ENCODE measurements at places on chromosomes 7 and 10.

GRCh38 chr10:113269333-113269732 lies 283.5 kb upstream of the HABP2 start:
- DNase-seq: no peak

DNA sequence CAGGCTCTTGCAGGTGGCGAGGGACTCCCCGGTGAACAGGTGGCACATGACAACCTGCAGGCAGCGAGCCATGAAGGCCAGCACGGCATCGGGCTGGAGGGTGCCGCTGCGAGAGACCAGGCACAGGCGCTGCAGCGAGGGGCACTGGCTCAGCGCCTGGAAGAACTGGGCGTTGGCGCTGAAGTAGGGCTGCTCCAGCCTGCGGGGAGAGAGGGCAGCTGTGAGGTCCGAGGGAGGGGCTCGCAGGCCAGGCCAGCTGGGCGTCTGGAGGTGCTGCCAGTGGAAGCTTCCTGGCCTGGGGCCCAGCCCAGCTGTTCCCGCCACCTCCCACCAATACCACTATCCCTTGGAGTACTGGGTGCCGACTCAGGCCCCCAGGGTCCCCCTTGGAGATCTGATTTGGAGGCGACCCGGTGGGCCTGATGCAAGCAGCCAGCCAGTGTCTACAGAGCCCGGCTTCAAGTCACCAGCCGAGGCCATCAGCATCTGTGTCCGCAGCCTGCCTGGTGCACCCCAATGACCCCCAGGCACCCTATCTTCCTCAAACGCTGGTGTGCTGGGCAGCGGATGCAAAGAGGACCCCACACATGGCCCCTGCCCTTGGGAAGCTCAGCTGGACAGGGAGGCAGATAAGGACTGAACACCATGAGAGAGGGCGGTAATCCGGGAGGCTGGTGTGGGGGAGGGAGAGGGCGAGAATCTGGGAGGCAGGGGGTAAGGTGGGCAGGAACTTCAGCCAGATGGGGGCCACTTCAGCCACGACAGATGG lies 67.8 kb upstream of the TNRC18 start:
- no peak for DNase-seq

DNA sequence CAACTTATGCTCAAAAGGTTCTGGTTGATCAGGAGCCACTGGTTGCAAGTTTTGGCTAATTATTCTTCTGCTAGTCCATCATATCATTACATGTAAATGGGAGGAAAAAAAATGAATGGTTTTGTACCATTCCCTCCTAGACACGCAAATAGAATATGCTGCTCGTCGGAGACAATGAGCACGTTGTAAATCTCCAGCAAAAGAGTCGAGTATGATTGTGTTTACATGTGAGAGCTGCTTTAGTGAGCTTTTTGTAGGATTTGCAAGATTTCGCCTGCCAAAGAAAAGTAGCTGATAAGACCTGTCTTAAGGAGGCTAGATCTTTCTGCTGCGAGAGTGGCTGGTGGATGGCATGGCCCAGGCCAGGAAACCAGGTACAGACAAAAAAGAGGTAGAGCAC lies 109.0 kb downstream of the ZMYND11 start:
- no peak for DNase-seq

DNA sequence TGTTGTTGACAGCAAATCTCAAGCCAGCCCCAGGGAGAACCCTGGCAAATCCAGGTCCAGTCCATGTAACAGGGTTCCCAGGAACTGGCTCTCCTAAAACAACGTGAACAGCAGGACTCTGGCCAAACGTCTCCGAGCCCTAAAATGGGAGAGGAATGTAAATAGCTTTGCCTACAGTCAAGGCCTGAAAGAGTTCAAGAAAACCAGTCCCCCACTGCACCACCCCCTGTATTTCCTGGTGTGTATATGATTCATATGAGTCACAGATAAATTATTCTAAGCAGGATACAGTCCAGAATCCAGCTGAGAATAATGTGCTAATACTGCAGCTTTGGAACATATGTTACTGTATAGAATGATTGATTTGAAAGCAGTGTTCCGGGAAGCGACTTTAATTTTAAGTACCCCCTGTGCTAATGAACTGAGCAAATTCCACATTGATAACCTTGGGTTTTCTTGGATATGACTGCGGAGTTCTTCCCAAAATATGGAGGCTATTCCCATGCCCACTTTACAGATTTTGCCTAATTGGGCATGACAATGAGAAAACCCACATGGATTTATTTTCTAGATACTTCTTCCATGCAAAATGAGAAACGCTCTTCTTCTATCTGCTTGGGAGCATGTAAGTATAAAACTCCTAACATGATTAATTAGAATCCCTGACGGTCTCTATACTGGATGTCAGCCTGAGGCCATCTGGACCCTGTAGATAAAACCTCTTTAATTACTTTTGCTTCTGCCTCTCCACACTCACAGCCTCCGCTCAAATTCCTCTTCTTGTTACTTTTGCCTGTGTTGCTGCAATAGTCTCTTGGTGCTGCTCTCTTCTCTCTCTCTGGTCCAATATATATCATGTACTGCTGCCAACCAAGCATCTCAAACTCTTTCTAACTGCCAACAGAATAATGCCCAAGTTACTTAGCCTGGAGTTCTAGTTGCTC lies 50.2 kb downstream of the LAMB4 start:
- DNase-seq: no peak

DNA sequence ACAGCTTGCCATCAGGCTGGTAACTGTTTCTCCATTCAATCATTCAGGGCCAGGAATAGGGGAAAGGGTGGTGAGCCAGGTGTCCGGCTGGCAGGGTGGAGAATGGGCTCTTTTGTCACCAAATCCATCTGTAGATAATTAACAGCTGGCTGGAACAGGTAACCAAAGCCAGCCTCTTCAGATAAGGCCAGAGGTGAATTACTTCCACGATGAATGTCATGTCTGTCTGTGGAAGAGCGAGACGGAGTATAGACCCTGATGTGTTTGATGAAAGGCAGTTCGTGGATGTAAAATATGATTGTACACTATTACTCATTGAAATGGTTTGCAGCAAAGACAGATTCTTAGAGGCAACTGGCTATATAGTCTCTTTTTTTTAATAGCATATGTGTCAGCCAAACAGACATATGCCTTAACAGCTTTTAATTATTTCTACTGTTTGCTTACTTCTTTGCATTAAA lies 149.8 kb downstream of the KLF6 start:
- no peak for DNase-seq

Data from T-helper 2 cell (primary cell).